ENCODE measurements at places on chromosomes 7 and 10.

DNA sequence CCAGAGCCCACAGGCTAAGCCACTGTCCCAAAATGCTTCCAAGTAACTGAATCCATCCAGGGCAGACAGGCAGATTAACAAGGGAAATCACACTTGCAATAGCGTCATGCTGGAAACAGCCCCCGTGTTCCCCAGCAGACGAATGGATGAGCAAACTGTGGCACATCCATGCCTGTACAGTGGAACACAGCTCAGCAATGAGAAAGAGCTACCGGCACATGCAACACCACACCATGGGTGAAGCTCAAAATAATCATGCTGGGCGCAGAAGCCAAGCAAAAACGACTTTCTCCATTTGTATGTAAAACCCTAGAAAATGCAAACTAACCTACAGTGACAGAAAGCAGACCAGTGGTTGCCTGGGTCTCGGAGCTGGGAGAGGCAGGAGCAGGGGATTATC, 153.1 kb downstream of the SLIT1 start:
- no peak for DNase-seq

DNA sequence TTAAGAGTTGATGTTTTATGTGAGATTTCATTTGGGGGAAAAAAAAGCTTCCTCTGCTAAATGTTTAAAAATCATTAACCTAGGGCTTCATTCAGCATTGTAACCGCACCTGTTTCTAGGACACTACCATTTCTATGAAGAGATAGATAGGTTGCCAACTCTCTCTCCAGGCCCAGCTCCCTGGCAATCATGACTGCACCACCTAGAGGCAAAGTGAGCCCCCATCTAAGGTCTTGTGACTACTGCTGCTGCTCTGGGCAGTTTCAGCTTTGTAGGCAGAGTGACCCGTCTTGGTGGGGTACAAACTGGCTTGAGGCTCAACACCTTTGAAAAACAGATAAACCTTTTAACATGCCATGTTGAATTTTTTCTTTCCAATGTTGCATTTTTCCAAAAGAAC, 27.3 kb upstream of the MRC1 start:
- no peak for DNase-seq

DNA sequence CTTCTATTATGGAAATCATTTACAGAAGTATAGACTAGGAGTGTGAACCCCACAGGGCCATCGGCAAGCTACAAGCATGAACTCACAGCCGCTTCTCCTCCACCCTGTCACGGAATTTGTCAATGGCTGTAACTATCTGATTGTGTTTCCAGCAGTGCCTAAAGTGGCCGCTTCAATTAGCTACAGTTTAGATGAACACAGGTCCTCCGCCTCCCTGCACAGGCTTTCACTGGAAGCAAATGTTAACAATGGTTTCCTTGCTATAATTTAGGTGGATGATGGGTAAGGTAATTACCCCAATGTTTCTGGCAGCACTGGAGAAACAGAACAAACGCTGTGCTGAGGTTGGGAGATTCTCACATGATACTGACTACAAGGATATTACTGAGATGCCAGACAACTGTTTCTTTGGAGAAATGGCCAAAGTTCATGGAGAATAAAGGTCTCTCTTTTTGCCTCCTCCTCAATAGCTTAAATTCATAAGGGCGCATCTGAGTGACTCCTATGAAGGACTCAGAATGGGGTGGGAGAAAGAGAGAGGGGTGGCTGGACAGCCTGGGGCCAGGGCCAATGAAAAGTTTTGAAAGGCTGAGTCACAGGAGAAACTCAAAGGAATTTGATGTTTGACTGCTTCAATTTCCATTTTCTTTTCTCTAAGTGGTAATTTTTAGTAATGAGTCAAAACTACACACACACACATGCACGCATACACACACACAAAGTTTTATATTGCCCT, 78.9 kb downstream of the SVIL start:
- no peak for DNase-seq

- no peak for DNase-seq
Observed at GRCh38 chr7:37047260-37047659, 323.0 kb upstream of the AOAH start.

All from NCI-H2029 treated with DMSO at 0.1 percent for 48 hours (cell line).